WERI-Rb-1 (cell line): ENCODE measurements at places on chromosomes 3 and 15.

GRCh38 chr15:29692527-29692926 lies 129.7 kb downstream of the TJP1 start:
- DNase-seq: no peak

DNA sequence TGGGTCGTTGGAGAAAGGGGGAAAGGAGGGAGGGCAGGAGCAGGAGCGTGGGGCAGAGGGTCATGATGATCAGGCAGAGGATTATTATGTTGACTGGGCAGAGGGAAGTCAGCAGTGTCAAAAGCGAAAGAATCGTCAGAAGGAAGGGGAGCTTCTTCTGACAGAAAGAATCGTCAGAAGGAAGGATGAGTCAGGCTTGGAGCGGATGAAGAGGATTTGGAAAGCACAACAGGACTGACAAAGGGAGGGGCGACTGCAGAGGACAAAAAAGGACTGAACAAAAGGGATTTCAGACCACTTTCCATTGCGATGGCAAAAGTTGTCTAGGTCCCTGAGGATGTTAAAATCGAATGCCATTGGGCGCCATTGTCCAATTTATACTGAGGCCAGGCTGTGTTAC lies 1053.5 kb downstream of the SI start:
- no peak for DNase-seq

DNA sequence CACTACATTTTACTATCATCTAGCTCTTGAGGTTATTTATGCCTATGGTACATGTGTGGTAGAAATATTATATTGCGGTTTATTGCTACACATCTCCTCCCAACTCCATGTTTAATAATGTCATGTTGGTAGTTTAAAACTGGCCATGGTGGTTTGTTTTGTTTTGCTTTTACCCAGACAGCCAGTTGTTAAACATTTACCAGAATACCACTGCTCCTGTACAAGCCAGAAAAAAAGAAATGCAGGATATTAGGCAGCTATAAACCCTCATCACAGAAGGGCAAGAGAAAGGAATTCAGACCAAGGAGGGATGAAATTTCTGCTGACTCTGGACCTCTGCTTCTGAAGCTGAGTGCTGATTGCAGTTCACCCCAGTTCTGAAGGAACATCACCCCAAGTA lies 451.8 kb upstream of the IL12A start:
- DNase-seq: no peak

DNA sequence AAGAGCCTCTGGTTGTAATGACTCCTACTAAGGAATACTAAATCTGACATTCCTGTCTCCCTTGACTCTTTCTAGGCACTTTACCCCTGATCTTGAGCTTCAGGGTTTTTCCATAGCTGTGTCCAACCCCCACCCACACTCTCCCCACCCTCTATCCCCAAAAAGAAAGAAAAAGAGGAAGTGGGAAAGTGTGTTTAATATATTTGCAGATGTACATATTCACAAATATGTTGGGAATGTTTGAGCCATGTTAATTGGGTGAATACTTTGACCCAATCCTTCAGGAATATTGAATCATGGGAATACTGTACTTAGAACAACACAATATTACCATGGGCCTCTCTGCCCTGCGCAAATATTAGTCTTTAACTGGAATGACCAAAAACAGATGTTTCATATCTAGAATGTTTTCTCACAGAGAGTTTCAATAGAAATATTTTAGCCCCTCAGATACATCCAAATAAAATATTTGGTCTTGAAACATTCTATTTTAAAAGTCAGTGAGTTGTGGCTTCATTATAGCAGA lies 19.8 kb upstream of the PFN2 start:
- DNase-seq: no peak

- no peak for DNase-seq
Observed at GRCh38 chr3:30688776-30689641, 82.6 kb downstream of the TGFBR2 start.

DNA sequence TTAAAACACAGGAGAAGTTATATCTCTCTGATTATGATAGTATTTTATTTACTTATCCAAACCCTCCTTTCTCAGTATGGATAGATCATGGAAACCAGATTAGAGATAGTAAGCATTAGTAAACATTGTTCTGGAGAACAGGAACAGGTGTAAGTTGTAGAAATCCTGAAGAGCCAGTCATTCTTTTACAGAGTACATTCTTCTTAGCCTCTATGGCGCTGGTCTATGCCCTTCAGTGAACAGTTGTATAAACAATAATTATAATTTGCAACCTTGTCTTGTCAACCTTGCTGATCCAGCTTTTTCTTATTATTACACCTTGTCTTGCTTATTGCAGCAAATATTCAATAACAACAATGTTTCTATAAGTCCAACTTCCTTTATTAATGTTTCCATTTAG lies 47.4 kb downstream of the SLC15A2 start:
- DNase-seq: no peak

GRCh38 chr3:2920103-2920502 lies 190.1 kb downstream of the IL5RA start:
- DNase-seq: no peak

DNA sequence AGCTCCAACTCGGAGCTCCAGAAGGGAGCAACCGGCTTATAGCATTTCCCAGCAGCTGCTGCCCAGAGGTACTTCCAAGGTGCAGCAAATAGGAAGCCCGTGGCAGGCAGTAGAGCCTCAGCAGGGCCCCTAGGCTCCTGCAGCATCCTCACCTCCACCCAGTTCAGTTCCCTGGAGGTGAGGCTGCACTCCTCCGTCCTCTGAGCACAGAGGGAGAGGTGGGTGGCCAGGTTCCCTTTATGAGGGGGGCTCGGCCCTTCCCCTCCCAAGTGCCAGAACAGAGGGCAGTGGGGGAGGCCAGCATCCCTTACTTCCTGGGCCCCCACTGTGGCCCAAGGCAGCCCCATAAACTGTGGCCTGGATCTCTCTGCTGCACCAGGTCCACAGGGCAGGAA lies 150.2 kb downstream of the ATP10A start:
- no peak for DNase-seq

- no peak for DNase-seq
Observed at GRCh38 chr15:72456684-72457083, 17.4 kb upstream of the ARIH1 start.

DNA sequence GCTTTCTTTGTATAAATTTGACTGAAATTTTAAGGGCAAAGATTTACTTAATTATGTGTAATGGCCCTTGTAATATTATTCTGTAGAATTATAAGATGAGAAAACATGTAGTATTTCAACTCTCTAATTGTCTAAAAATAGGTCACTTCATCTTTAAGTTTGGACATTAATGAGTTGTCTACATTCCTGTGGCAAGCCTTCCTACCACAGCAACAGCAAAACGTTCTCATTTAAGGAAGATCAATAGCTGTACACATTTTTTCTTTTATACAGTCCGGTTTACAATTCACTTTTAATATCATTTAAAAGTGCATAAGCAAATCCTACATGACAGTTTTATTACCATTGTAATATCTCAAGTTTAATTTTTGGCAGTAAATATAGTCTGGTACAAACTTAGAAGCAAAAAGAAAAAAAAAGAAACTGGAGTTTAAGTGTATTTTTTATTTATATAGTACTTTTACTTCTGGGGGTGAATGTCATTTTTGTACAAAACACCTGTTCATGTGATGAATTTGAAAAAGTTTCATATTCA lies 501.8 kb downstream of the ZPLD1 start:
- no peak for DNase-seq

- no peak for DNase-seq
Observed at GRCh38 chr3:69142090-69142489, 19.7 kb upstream of the LMOD3 start.

GRCh38 chr3:46847744-46848143 lies 15.5 kb downstream of the MYL3 start:
- DNase-seq: no peak

DNA sequence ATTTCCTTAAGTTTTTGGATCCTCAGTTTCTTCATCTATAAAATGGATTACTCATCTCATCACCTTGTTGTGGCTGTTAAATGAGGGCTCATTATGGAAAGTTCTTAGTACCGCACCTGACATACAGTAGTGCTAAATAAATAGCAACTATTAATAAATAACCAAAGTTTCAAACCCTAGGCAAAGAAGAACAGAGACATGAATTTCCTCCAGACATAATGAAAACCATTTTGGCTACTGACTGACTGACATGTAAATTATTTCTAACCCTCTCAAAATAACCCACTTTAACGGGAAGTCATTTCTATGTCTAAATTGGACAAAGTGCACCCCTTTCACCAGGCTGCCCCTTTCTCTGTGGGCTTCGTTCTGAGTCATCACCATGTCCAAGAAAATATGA lies 17.4 kb upstream of the KLHL6 start:
- no peak for DNase-seq

- DNase-seq: peak; percentile 19
Observed at GRCh38 chr3:16767006-16767405, 117.7 kb upstream of the PLCL2 start.

GRCh38 chr3:138124706-138125355 lies 7.4 kb downstream of the A4GNT start:
- no peak for DNase-seq

DNA sequence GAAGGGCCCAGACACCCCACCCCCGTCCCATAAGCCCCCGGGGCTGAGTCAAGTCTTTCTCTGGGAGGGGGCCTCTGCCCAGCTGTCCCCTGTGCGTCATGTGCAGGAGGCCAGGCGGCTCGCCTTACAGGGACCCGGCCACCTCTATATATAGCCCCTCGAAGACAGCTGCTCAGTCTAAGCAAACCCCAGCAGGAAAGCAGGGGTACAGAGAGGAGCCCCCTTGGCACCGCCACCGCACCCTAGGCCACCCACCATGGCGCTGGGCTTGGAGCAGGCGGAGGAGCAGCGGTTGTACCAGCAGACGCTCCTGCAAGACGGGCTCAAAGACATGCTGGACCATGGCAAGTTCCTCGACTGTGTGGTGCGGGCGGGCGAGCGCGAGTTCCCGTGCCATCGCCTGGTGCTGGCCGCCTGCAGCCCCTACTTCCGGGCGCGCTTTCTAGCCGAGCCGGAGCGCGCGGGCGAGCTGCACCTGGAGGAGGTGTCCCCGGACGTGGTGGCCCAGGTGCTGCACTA lies at the start of gene KLHL40:
Gene KLHL40 (plus strand): TSS at position 175 of the 519 bp plus-strand sequence. CDS start 82 bp downstream, at position 257.
- peak; percentile 5 for DNase-seq

GRCh38 chr3:141307351-141308059 lies 60.8 kb upstream of the ZBTB38 start:
- DNase-seq: no peak

DNA sequence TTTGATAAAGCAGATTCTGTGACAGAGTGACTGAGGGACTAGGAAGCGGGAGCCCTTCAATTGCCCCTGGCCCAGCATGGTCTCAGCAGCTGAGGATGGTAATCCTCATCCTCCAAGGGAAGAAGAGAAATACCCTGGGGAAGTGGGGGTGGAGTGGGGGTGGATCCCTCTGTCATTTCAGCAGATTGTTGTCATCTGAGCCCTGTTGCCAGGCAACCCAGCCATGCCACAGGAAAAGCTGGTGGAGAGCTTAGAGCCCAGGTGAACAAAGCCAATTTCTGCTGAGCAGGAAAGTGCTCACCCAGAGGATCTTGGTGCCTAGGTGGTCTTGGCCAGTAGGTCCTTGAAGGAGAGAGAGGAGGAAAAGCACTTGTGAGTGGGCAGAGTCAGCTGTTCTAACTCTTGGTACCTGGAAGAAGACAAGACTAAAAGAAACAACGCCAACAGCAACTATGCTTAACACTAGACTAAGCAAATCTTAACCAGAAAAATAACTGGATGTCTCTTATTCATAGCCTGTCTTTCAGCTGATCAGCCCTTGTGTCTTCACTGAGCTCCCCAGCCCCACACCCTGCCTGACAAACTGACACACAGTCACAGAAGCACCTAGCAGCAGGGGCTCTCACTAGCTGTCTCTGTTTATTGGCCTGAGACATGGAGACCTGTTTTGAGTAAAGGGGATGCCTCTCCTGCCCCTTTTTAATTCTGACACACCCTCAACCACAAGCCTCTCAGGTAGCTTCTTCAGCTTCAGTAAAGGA lies 40.1 kb upstream of the DCLK3 start:
- DNase-seq: peak; percentile 93

- no peak for DNase-seq
Observed at GRCh38 chr3:52441772-52442332, 3.1 kb downstream of the SEMA3G start.

- DNase-seq: no peak
Observed at GRCh38 chr15:39139431-39140059, 441.3 kb upstream of the THBS1 start.

- peak; percentile 90 for DNase-seq
Observed at GRCh38 chr15:59528961-59529402, 82.6 kb upstream of the GCNT3 start.

DNA sequence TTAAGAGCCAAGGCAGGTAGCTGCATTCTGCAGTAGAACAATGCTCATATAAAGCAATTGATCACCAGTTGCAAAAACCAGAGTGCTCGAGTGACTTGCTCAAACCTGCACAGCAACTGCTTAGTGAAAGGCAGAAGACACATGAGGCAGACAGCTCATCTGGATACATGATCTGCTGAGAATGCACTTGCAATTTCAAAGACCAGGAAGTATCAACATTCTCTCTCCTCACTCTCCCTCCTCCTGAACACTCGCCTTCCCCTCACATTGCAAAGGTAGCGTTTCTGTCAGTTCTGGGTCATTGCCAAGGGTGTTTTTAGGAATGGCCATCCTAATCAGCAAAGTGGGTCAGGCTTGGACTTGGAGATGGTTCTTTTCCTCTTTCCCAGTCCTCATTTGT lies 61.0 kb downstream of the BFSP2 start:
- DNase-seq: no peak

DNA sequence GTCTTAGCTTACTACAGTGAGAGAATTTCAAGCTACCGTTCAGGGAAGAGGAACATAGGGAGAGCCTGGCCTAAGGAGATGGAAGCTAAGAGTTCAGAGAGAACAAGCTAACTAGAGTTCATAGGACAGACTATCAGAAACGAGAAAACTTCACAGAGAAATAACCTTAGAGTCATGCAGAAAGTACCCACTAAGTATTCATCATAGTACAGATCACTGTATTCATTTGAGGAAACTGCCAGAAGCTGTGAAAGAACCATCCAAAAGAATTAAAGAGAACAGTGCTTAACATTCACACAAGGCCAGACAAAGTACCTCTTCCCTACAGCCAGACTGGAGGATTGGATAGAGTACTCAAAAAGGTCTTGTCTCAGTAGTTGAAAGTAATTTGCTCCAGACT lies 15.2 kb upstream of the GBE1 start:
- no peak for DNase-seq

- DNase-seq: no peak
Observed at GRCh38 chr15:45858491-45858890, 223.7 kb downstream of the SQOR start.

DNA sequence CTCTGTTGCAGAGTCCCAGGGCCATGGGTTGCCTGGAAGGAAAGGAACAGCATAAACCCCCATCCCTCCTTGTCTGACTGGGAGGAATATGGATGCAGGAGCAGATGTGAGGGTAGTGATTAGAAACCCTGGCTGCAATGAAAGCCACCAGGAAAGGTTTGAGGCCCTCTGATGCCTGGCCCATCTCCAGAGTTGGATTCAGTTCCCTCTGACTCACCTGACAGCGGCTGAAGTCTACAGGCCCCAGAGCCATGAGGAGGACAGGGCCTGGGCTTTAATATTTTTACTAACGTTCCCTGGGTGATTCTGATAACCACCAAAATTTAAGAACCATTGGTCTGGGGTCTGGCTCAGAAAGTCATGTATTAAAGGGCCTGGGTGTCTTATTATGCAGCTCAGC lies 214.0 kb downstream of the EPHB1 start:
- no peak for DNase-seq

GRCh38 chr3:68997887-68998286 lies 15.6 kb downstream of the EOGT start:
- DNase-seq: no peak

GRCh38 chr3:25894101-25894500 lies 104.2 kb downstream of the OXSM start:
- DNase-seq: no peak

- no peak for DNase-seq
Observed at GRCh38 chr3:195256639-195257453, 14.1 kb downstream of the XXYLT1 start.
